ENCODE measurements at places on chromosomes 6 and 20.

GRCh38 chr6:15274692-15275387, 29.0 kb downstream of the JARID2 start:
- no peak for DNase-seq

DNA sequence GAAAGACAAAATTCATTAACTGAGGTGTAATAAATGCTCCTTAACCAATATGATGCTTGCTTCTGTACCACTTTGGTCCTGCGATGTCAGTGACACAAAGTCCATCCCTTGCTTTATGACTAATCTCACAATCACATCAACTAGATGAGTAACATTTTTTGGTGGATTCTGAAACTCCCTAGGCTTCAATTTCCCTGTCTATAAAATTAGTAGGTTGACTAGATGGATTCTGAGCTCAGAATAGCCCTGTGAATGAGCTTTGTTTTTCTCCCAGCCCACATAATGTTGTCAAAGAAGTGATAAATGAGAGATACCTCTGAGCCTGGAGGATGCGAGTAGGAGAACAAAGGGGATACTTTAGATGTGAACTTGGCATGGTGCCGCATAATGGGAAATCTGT, 9.1 kb downstream of the TXLNB start:
- no peak for DNase-seq

GRCh38 chr20:51456511-51457509, 85.7 kb downstream of the NFATC2 start:
- DNase-seq: no peak

DNA sequence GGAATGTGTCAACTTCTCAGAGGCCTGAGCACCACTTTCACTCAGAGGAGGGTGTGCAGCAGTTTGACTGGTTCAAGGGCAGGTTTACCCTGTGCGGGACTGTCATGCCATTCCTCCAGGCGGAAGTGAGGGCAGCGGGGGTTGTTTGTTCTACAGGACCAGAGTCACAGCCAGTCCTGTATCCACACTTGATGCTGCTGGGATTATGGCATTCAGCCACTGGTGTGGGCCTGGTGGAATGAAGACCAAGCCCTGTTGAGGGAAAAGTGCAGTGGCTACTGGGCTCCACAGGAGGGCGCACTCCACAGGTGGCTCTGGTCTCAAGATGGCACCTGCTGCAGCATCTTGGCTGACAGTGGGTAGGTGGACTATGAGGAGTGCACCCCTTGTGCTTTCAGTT, 14.8 kb downstream of the SEMG2 start:
- no peak for DNase-seq

DNA sequence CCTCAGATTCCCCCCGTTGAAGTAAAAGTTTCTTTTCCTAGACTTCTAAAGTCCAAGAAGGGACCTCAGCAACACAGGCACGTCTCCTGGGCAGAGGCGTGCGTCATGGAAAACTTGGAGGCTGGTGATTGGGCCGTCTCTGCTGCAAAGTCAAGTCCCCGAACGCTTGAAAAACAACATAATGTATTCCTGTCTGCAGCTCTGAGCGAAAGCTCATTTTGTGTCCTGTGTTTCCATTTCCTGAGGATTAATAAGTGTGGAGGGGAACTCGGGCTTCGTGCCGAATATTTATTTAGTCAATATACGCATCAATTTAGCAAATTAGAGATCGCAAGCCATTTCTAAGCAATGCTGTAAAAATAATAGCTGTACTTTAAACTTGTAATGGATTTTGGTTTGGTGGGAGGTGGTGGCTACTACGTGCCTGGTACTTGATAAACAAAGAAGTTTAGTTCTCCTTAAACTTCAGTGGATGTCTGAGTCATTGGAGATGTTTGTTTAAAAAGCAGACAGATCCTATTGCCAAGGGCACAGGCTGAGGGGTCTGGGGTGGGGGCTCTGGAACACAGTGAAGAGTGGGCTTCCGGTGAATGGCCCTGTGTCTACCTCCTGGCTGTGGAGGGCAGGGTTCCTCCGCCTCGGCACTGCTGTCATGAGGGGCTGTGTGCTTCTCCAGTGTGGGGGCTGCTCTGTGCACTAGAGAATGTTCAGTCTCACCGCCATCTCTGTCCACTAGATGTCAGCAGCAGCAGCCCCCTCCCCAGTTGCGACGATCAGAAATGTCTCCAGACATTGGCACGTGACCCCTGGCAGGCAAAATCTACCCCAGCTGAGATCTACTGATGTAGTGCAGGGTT, 21.8 kb downstream of the PCK1 start:
- DNase-seq: no peak

GRCh38 chr20:10927011-10927583, 253.3 kb upstream of the JAG1 start:
- no peak for DNase-seq

DNA sequence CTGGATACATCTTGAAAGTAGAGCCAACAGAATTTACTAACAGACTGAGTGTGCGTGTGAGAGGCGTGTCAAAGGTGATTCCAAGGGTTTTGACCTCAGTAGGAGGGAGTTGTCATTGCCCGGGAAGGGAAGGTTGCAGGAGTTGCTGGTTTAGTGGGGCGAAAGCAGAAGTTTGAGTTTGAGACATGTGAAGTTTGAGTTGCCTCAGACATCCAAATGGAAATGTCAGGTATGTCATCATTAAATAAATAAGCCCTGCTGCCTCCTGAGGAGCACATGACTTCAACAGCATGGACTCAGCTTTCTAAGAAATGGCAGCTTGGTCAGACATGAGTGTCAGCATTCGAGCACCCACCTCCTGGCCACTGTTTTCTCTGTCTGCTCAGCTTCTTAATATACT, 26.6 kb upstream of the TGM2 start:
- no peak for DNase-seq

GRCh38 chr20:8971669-8972316, 97.1 kb upstream of the PLCB4 start:
- DNase-seq: no peak

GRCh38 chr20:55605594-55605993, 399.7 kb downstream of the CBLN4 start:
- DNase-seq: no peak

- DNase-seq: no peak
Observed at GRCh38 chr6:85346196-85346595, 103.7 kb upstream of the NT5E start.

GRCh38 chr6:32151863-32152768, at the start of gene PRRT1:
PRRT1 (minus strand) TSS chr6:32151939; CDS start chr6:32151827, 112 bp downstream.
- DNase-seq: no peak

GRCh38 chr6:29925321-29925720, 17.0 kb upstream of the HLA-A start:
- DNase-seq: no peak

All from MM.1S (cell line).